ENCODE measurements at places on chromosomes 1 and 21. TPM values are rescaled to one million over a fixed set of nuclear protein-coding genes. Genes with fewer than 3 reads are reported as not detected.

GRCh38 chr1:201732351-201732750, 96.6 kb upstream of the IPO9 start:
- H3K36me3 ChIP-seq: no peaks in the 10 kb centered on the region
- no peaks in the 10 kb centered on the region for H3K4me1 ChIP-seq
- peaks cover 14% of the 10 kb centered on the region for H3K27me3 ChIP-seq
- no peak overlapping the region for H3K4me3 ChIP-seq

- no peaks in the 10 kb centered on the region for H3K4me1 ChIP-seq
- no peak overlapping the region for H3K27ac ChIP-seq
- peaks cover 2% of the 10 kb centered on the region for H3K27me3 ChIP-seq
- H3K36me3 ChIP-seq: no peaks in the 10 kb centered on the region
These were observed 26.2 kb upstream of the EPHA2 start for GRCh38 chr1:16181887-16182719.

GRCh38 chr1:1763657-1764621, 14.3 kb downstream of the NADK start:
- peaks cover 6% of the 10 kb centered on the region for H3K4me1 ChIP-seq
- DNase-seq: no peak
- no peak overlapping the region for H3K27ac ChIP-seq
- H3K36me3 ChIP-seq: peaks cover 26% of the 10 kb centered on the region

RIPPLY3 gene
- not detected for total RNA-seq

- H3K27me3 ChIP-seq: no peaks in the 10 kb centered on the region
- no peak overlapping the region for H3K27ac ChIP-seq
- H3K4me3 ChIP-seq: peak overlapping the region; percentile 28
- peak; percentile 58 for DNase-seq
These were observed 34.7 kb upstream of the SCCPDH start for GRCh38 chr1:246689409-246690008.

- no peaks in the 10 kb centered on the region for H3K4me1 ChIP-seq
- H3K27ac ChIP-seq: no peak overlapping the region
- H3K4me3 ChIP-seq: no peak overlapping the region
- H3K27me3 ChIP-seq: peaks cover 48% of the 10 kb centered on the region
- DNase-seq: no peak
- H3K36me3 ChIP-seq: no peaks in the 10 kb centered on the region
These were observed 26.6 kb downstream of the TMEM51 start for GRCh38 chr1:15180189-15180588.

- peak overlapping the region; percentile 87 for H3K27ac ChIP-seq
- no peaks in the 10 kb centered on the region for H3K27me3 ChIP-seq
- peaks cover 12% of the 10 kb centered on the region for H3K36me3 ChIP-seq
- peak overlapping the region; percentile 86 for H3K4me3 ChIP-seq
- peak; percentile 80 for DNase-seq
- peaks cover 56% of the 10 kb centered on the region for H3K4me1 ChIP-seq
These were observed 787 bp downstream of the JAK1 start for GRCh38 chr1:64965366-64966157.

MTOR gene
- total RNA-seq: 45.4 TPM

DNA sequence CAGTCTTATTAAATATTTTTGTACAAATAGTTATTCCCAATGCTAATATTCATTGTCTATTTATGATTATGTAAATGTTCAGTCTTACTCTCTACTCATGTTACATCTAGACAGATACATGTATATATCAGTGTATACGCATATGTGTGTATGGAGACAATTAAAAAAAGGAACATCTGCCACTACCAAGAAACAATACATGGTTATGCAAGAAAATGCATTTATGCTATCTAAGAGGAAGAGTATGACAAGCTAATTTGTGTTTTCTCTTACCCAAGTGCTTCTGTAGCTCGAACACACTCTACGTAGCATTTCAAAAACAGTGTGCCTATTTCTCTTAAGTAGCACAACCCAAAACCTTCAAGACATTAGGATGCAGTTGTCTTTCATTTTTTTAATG, 6.1 kb upstream of the RLF start:
- no peaks in the 10 kb centered on the region for H3K27me3 ChIP-seq
- H3K4me3 ChIP-seq: no peak overlapping the region
- H3K36me3 ChIP-seq: no peaks in the 10 kb centered on the region
- no peak for DNase-seq
- peaks cover 6% of the 10 kb centered on the region for H3K4me1 ChIP-seq

Measured in activated naive CD8-positive, alpha-beta T cell treated with anti-CD3 and anti-CD28 coated beads, Interleukin-2, amount 10 ng/mL, durations not matched to agents 7 days and 5 days (primary cell).